HepG2 (cell line): ENCODE measurements at places on chromosomes 4 and X. TPM values are rescaled to one million over a fixed set of nuclear protein-coding genes. Genes with fewer than 3 reads are reported as not detected.

DNA sequence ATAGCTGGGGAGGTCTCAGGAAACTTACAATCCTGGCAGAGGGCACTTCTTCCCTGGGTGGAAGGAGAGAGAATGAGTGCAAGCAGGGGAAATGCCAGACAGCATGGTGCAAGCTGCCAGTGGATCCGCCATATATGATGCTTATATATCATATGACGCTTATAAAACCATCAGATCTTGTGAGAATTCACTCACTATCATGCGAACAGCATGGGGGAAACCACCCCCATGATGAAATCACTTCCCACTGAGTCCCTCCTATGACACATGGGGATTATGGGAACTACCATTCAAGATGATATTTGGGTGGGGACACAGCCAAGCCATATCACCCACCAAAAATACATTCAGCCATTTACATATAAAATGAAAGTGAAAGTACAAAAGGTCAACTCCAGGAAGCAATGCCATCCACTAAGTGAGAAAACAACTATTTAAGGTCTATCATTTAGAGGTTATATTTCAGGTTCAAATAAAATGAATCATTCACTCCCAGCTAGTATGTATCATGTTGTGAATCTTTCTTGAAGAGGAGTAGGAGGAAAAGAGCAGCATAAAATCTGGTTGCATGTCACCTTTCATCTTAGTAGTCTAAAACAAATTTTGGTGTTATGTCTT is 20.3 kb upstream of the DYNLT3 start:
- DNase-seq, result no peak

DNA sequence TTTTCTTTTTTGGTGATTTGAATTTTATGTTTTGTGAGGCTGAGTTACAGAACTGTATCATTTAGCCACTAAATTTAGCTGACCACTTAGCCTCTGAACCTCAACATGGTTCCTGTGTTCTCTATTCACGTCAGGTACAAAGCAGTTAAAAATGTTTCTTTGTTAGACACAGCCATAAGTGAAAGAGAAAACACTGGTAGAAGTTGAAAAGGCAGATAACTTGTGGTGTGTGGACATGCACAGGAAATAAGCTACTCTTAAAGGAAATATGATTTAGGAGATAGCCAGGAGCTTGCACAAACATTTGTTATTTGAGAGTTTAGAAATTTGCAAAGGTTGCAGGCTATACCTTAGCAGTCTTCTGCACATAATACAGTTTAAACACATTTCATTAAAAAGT is 171.0 kb upstream of the RPS6KA3 start:
- DNase-seq, result peak; percentile 21

- DNase-seq, result no peak
These were observed 242.9 kb upstream of the PITX2 start for GRCh38 chr4:110865611-110866259.

DNA sequence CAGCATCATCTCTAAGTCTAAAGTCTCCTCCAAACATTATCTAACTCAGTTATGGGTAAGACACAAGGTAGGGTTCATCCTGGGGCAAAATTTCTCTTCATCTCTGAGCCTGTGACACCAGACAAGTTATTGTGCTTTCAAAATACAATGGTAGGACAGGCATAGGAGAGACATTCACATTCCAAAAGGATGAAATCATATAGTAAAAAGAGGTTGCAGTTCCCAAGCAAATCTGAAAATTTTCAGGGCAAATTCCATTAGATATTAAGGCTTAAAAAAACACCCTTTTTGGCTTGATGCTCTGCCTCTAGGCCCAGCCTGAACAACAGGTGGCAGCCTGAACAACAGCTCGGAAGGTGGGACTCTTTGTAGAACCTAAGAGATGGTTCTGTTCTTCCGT is 448.3 kb upstream of the SLIT2 start:
- DNase-seq, result no peak

- peak; percentile 66 for DNase-seq
These were observed 140.3 kb upstream of the PGRMC2 start for GRCh38 chr4:128427832-128428366.

DNA sequence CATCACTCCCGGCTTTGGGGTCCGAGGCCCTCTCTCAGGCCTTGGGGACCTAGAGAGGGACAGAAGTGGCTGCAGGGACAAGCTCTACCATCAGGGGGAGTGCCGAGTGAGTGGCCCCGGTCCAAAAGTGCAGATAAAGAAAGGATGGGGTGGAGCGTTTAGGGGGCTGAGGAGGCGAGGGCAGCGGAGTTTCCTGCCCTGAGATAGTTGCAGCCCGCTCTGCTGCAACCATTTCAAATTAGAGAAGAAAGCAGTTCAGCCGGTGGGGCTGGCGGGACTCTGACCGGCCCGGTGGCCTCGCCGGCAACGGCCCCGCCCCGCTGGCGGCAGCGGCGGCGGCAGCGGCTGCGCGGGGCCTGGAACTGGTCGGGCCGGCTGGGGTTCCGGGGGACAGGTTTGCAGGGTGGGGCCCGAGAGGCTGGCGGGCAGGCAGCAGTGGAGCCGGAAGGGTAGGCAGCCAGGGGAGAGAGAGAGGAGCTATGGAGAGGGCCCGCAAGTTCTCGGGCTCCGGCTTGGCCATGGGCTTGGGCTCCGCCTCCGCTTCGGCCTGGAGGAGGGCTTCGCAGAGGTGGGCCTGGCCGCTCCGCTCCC is 7.6 kb downstream of the DLG3 start:
- DNase-seq, result peak; percentile 19

- no peak for DNase-seq
These were observed 21.8 kb upstream of the PIN4 start for GRCh38 chrX:72159769-72160168.

DNA sequence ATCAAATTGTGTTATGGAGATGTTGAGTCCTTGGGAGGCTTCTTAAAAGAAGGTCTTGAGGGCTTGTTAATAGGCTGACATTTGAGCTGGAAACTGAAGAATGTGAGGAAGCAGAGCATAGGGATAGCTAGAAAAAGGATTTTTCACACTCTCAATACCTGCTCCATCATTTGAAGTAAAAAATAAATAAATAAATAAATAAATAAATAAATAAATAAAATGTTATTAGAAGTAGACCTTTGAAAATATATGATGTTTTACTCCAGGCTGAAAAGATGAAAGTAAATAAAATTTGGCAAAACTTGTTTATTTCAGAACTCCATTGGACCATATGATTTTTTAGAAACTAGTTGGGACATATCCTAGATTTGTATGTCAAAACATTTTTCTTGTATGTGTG is 1757.8 kb upstream of the TENM3 start:
- no peak for DNase-seq

DNA sequence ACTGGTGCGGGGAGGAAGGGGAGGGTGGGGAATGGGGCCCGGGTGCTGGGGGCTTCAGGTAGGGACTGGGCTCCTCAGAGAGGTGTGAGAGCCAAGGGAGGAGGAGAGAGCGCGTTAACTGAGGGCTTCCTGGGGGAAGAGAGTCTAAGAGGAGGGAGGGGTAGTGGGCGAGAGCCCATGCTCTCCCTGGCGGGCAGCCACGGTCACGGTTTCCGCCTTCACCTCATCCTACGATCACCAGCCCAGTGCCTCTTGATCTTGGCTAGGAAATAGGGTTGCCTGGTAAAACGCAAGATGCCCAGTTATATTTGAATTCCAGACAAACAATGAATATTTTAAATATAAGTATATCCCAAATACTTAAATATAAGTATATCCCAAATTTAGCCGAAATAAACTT is 60.8 kb upstream of the GRPEL1 start:
- DNase-seq, result no peak

- DNase-seq, result no peak
These were observed 140.6 kb upstream of the BANK1 start for GRCh38 chr4:101649790-101650515.

DNA sequence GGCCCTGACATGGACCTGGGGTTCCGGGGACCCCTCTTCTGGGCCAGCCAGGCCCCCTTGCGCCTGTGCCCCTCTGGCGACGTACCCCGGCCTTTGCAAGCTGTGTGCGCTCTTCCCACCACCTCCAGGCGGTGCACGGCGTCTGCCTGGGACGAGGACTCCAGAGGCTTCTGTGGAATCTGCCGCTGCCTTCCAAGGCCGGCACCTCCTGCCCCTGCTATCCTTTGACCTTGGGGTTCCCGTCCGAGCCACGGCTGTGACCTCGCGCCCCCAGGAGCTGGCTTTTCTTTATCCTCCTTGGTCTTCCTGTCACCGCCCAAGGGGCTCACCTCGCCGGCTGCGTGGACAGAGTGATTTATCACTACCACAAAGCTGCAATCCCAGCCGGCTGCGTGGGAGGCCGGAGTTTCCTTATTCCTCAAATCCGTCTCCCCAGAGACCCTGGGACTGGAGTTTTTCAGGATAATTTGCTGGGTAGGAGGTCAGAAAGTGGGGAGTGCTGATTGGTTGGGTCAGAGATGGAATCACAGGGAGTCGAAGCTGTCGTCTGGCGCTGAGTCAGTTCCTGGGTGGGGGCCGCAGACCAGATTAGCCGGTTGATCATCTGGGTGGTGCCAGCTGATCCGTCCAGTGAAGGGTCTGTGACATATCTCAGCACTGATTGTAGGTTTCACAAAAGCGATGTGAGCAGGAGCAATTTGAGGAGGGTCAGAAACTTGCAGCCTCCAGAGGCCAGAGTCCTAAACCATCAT is 19.8 kb upstream of the PLCXD1 start:
- DNase-seq, result no peak

DNA sequence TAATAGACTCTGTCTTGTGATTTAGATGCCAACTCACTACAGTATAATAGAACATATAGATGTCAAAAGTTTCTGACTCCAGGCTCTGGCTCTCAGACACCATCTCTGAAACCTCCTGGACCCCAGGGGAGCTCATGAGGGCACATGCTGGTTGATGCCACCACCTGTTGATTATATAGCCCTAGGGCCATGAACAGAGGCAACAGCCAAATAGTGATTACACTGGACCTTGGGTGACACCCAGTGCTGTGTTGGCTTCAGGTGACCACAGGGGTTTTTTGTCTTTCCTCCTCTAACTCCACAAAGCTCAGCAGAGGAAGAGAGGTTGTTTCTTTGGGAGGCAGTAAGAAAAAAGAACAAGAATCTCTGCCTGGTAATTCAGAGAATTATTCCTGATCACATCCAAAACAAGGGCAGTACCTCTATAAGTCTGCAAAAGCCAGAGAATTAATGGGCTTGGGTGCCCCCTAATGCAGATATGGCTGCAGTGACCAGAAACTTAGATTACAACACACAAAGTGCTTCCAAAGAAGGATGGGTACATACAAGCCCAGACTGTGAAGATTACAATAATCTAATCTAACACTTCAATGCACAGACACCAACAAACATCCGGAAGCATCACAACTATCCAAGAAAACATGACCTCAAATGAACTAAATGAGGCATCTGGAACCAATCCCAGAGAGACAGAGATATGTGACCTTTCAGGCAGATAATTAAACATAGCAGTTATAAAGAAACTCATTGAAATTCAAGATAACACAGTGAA is 1920.6 kb downstream of the ARAP2 start:
- DNase-seq, result no peak

DNA sequence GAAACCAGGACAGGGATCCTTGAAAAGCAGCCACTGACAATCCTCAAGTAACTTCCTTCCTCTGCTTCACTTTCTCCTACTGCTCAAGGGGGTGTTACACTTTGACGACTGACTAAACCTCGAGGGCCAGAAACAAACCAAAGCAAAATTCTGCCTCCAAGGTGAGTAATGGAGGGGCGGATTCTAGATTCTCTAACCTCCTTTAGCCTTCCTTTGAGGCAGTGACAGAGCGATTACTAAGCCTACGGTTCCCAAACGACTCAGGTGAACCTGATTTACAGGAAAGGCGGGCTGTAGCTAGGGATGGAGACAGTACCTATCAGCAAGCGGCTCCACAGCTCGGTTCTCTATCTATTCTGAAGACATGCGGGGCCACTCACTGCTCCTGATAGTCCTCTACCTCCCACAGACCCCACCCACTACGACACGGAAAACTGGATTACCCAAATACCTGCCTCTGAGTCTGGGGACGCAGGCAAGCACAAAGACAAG is 487 bp downstream of the TBCK start:
- peak; percentile 39 for DNase-seq

DNA sequence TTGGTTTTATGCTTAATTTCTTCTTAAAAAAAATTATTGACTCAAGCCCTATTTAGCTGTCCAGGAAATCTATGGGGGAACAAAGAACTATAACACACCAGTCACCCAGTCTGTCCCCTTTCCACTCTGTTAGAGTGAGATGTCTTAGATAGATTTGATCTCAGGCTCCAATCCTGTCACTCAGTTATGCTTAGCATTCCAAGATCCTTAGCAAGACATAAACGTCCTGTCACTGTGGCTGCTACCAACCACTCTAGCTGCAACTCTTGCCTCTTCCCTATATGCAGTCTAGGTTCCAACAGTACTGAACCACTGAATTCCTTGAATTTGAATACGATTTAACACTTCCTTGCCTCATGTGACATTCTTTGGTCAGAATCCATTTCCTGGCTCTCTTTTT is 241.9 kb upstream of the NWD2 start:
- DNase-seq, result no peak

DNA sequence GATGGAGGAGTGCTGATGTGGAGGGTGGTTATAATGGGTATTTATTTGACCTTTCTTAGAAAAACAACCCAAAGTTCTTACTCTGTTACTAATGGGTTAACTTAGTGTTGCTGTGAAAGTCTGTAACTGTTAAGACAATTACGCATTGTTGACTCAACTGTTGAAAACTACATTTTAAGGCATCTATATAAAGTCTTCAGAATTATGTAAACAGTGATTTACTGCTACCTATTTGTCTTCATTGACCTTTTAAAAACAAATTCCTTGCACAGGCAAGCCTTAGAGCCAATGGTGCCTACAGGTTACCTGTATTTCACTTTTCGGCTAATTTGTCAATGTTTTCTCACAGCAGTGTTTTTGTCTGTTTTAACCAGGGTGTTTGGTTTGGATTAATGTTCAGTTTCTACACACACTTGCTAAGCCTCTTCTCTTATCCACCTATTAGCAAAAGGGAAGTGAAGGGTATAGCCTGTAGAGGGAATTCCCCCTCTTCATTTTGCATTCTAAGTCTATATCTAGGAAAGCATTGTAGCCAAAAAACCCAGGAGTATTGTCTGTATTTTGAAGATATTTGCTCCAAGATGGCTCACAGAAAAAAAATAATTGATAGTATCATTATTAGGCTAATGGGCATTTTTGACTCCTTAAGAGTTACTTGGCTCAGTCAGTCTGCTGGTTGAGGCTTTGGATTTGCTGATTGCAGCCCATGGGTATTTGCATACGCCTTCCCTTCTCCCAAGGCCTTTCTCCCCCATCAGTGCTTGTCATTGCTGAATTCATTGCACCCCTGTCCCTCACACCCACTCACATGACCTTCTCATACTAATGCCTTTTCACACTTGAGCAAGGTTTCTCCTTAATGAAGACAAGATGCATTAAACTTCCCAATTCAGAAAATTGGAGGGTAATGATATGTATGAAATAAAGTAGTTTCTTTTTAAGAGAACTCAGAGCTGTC is 30.5 kb downstream of the AFF1 start:
- DNase-seq, result no peak

GRCh38 chr4:80839281-80839680 is 191.2 kb upstream of the BMP3 start:
- DNase-seq, result no peak

The PYURF gene
- 95.2 and 121 TPM in 2 replicates for total RNA-seq

The ZBTB49 gene
- 3.3 and 4.6 TPM in 2 replicates for total RNA-seq

The AFF2 gene
- total RNA-seq, result not detected in 2 replicates

The NMU gene
- not detected in 2 replicates for total RNA-seq
